ENCODE measurements at places on chromosomes 5 and 9.

DNA sequence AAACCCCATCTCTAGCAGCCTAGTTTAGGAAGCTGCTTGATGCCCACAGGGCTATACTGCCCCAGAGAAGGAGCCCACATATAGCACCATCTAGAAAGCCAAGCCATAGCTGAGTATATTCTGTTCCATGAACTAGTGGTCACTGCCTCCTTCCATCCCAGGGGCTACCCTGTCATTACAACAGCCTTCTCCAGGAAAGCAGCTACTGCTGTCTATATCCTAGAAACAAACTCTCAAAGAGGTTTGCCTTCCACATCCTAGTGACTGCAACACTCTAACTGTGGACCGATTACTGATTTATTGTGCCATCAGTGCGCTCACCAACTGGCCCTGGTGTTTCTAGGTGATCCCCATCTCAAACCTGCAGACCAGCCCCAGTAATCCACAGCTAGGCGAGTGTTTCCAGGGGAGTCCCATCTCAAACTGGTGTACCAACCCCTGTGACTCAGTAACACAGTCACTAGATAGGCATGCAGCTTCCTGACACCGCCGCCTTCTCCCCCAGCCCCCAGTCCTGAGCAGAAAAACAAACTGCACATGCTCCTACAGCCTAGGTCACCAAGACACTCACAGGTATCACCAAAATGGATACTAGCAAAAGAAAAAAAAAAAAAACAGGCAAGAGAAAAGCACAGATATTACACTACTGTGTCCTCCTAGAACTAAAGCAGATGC lies 14.8 kb downstream of the SPTLC1 start:
- DNase-seq: no peak

DNA sequence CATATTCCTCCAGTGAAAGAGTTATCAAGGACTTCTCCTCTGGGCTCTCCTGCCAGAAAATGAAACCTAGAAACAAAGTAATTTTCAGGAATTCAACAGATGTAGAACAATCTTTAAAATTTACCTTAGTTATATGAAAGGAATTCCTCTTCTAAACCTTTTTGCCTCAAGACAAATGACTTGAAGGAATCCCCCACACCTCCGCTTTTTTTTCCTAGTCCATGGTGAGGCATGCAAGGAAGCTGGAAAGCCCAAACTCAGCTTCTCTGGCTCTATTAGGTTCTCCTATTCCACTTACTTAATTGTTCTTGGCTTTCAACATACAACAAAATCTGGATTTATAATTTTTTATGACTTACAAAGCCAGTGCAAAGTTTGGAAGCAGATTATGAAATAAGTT lies 27.2 kb downstream of the C6 start:
- no peak for DNase-seq

DNA sequence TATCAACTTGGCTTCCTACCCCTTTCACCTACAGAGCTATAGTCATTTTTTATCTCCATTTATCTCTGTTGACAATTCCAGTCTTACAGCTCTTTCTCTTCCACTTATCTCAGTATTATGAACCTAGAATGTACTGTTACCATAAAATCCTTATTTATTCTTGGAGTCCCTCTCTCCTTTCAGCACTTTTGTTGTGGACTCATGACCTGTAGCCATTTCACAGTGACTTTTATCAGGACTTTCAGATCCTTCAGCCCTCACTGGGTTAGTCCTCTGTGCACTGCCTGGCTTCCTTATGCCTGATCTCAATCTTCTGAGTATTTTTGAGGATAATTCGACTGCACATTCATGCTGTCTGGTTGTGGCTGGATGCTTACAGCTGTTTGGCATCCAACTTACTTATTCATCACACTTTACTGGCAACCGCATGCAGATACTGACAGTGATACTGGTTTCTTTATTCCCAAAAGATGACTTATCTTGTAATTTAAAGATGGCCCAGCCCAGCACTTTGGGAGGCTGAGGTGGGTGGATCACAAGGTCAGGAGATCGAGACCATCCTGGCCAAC lies 293.3 kb downstream of the MAN2A1 start:
- no peak for DNase-seq

- DNase-seq: no peak
These were observed 487.5 kb upstream of the SGCD start for GRCh38 chr5:155839251-155840037.

- no peak for DNase-seq
These were observed 23.1 kb upstream of the NSMF start for GRCh38 chr9:137482094-137482781.

Data from KG1 (cell line).